Heart right ventricle (tissue), 16 donors: ENCODE measurements at places on chromosomes 7 and 10. TPM values are rescaled to one million over a fixed set of nuclear protein-coding genes. Genes with fewer than 3 reads are reported as not detected.

ABCA13 gene
- 0.05 TPM for total RNA-seq

GSTO1 gene
- total RNA-seq, result 232 TPM

MINDY3 gene
- 19.4 TPM for total RNA-seq

MYL10 gene
- not detected for total RNA-seq

GRCh38 chr10:102611514-102612087 lies 32.7 kb upstream of the TRIM8 start:
- DNase-seq, result no peak

DNA sequence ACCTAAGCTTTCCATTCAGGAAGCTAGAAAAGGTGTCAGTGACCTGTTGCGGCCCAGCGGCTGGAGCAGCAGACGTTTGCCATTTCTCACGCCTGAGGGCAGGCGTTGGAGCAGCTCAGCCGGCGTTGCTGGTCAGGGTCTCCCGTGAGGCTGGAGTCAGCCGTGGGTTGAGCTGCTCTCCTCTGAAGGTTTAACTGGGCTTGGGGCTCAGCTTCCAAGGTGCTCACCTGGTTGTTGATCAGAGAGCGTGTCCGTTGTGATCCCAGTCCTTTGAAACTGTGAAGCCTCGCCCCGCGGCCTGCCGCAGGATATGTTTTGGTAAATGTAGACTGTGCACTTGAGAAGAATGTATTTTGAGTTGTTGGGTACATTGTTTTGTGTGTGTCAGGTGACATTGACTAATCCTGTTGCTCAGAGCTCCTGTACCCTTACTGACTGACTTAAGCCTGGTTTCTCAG lies 20.6 kb upstream of the PWWP2B start:
- no peak for DNase-seq

GRCh38 chr10:46060706-46061105 lies 14.6 kb upstream of the MSMB start:
- no peak for DNase-seq

GRCh38 chr10:32445740-32446535 lies at the start of gene CCDC7:
Gene CCDC7 (plus strand): TSS chr10:32446140. CDS start chr10:32451643, 5,503 bp downstream.
- DNase-seq, result peak; percentile 89

DNA sequence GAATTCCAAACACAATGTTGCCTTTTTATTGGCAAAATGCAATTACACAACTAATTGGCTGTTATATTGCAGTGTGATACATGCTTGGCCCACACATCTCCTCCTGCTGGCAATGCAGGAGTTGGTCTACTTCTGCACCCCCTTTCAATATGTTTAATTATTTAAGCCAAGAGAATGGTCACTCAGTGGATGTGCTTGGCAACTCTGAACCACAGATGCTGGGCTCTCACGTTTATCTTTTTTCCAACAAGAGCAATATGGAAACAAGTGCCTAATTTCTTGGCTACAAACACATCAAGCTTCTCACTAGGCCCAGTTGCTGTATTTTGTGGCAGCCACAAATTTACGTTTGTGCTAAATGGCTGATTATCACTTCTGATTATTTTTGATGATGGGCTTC lies 1149.2 kb upstream of the CELF2 start:
- DNase-seq, result no peak
